ENCODE measurements at places on chromosomes 1 and 21. TPM values are rescaled to one million over a fixed set of nuclear protein-coding genes. Genes with fewer than 3 reads are reported as not detected.
A peak's percentile ranks its signal among the peaks of the same experiment; 100 is the strongest.

The TSPEAR gene
- not detected for total RNA-seq

The GJC2 gene
- 0.63 TPM for total RNA-seq

DNA sequence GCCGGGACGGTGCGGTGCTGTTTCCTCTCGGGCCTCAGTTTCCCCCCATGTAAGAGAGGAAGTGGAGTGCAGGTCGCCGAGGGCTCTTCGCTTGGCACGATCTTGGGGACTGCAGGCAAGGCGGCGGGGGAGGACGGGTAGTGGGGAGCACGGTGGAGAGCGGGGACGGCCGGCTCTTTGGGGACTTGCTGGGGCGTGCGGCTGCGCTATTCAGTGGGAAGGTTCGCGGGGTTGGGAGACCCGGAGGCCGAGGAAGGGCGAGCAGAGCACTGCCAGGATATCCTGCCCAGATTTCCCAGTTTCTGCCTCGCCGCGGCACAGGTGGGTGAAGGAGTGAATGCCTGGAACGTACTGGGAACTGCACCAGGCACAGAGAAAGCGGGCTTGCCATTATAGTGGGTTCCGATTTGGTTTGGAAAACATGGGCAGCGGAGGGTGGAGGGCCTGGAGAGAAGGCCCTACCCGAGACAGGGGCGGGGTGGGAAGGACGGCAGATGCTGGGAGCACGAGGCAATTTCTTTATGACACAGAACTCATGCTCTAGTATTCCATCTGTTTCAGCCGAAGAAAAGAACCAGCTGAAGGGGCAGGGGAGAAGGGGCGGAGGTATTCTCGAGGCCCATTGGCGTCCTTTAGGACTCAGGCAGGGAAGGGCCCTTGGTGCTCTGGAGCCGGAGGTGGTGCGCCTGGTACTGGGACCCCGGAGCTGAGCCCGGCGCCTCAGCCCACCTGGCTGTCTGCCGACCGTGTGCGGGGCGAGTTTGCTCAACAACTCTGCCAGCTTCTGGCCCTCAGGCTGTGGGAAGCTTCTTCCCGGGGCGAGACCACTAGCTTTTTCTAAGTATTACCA is 960 bp downstream of the PCSK9 start:
- DNase-seq, result no peak

GRCh38 chr1:193031431-193031830 is 27.7 kb downstream of the UCHL5 start:
- DNase-seq, result peak; percentile 19

GRCh38 chr1:210280221-210280620 is 47.6 kb downstream of the SERTAD4 start:
- no peak for DNase-seq

- no peak for DNase-seq
These were observed 5.5 kb downstream of the SIM2 start for GRCh38 chr21:36704281-36704957.

DNA sequence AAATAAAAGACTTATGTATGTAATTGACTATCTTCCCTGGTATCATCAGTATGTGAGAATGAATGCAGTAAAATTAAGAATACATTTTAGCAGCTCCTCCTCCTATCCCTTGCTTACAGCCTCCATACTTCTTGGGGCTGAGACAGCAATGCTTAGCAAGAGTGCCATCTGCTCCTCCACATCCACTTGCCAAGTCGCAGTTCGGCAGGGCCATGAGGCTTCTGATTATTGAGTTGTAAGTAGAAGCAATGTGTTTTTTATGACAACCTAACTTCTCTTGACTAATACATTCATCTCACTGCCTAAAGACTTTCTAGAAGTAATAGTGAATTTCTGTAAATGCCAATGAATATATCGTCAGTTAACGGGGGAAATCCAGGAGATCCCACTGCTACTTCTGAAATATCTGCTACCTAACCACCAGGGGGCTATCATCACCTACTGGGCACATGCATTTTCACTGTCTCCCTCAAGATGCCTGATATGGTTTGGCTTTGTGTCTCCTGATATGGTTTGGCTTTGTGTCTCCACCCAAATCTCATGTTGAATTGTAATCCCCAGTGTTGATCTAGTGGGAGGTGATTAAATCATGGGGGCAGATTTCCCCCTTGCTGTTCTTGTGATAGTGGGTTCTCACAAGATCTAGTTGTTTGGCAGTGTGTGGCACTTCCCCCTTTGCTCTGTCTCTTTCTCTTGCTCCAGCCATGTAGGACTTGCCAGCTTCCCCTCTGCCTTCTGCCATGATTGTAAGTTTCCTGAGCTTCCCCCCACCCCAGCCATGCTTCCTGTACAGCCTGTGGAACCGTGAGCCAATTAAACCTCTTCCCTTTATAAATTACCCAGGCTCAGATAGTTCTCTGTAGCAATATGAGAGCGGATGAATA is 59.6 kb downstream of the EXTL2 start:
- peak; percentile 34 for DNase-seq

Measured in LHCN-M2 (cell line).